CD14-positive monocyte (primary cell): ENCODE measurements at places on chromosomes 13 and 19.
A peak's percentile ranks its signal among the peaks of the same experiment; 100 is the strongest.

DNA sequence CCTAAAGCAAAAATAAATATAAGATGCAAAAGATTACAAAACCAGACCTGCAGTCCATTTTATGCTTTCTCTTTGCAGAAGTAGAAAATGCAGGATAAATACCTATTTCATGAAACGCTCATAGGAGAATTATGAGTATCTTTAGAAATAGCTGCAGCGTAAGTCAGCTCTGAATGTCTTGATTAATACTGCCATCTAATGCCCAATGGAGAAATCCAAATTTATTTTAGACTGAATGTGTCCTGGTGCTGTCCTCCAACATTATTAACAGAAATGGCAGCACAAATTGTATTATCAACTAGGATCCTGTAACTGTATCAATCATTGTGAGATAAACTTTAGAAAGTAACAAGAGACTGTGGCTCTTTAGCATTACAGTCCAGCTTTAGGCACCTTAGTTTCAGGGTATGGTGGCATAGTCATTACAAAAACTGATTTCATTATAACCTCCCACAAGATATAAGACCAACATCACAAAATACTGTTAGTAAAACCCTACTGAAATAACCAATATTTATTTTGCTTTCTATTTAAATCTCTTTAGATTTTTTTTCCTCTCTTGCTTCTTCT, 162.1 kb upstream of the MIR17HG start:
- DNase-seq = no peak

- DNase-seq = no peak
Measured at GRCh38 chr19:5680084-5680436, 256 bp downstream of the MICOS13 start.

GRCh38 chr19:49844138-49845095, 6.5 kb upstream of the PTOV1 start:
- peak; percentile 28 for DNase-seq

DNA sequence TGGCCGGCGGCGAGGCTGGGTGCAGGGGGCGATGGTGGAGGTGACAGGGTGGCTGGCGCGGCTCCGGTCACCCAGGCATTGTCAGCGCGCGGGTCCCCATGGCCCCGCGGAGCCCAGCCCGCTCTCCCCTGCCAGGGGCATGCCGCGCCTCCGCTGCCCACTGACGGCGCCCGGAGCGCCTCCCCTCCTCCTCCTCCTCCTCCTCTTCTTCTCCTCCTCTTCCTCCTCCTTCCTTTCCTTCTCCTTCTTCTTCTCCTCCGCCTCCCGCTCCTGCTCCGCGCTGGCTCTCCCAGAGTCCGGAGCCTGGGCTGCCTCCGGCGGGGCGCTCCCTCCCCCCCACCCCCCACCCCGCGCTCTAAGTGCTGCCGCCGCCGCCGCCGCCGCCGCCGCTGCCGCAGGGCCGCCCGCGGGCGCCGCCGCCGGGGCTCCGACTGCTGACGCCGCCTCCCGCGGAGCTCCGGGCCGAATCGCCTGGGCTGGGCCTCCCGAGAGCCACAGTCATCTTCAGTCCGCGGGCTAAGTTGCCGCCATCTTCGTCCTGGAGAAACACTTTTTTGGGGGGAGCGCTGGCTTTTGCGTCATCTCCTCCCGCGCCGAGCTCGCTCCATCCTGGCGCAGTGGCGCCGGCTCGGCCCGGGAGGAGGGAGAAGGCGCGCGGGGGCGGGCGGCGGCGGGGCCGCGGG, 348.3 kb downstream of the LIG4 start:
- DNase-seq = no peak

DNA sequence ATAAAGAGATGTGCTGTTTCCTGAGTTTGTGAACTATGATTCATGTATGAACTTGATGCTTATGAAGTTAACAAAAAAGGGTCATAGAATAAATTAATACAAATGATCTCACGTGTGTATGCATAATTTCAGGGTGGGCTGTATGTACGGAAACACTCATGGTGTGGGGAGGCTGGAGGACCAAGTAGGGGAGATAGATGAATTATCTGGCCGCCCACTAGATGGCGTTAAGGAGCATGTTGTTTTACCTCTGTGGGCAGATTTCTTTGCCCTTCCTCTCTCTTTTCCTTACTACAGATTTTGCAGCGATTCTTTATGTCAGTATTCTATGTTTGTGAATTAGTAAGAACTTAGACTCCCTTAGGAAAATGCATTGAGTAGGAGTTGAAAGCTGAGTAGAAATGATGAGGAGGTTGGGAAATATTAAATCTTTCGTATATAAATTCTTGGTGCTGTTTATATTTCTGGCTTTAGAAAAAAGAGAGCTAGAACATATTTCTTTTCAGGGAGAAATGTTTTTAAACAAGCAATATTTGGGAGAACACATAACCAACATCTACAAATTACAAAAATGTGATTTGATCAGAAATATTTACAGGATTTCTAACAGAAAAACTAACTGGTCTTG, 47.4 kb upstream of the TMTC4 start:
- DNase-seq = peak; percentile 20

- DNase-seq = no peak
Measured at GRCh38 chr13:108674346-108674745, 44.9 kb downstream of the MYO16 start.

DNA sequence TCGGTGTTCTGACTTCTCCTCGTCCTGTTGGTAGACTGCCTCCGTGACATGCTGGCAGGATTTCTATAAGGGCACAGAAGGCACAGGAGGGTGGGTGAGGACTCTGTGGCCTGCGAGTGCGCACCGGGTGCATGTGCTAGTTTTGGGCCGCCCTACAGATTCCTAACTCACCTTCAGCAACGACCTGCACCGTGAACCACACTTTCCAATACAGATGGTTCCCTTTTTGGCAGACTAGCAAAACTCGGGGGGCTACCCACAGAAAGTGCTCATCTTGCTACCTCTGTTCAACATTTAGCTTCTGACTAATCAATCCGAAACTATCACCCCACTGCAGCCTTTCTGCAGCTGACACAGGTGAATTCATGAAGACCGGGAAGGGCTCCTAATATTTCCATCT, 14.1 kb upstream of the AMER2 start:
- no peak for DNase-seq

- DNase-seq = no peak
Measured at GRCh38 chr19:29872224-29872731, 60.5 kb downstream of the CCNE1 start.
